Choroid plexus epithelial cell (primary cell): ENCODE measurements at places on chromosomes 6 and 20.

- DNase-seq: no peak
Measured at GRCh38 chr6:46472243-46472642, 19.0 kb downstream of the RCAN2 start.

- DNase-seq: no peak
Measured at GRCh38 chr6:38852215-38852614, 137.1 kb downstream of the DNAH8 start.

GRCh38 chr6:6218759-6219085, 101.7 kb downstream of the F13A1 start:
- DNase-seq: no peak

GRCh38 chr6:89657445-89658158, 19.1 kb upstream of the LYRM2 start:
- no peak for DNase-seq

DNA sequence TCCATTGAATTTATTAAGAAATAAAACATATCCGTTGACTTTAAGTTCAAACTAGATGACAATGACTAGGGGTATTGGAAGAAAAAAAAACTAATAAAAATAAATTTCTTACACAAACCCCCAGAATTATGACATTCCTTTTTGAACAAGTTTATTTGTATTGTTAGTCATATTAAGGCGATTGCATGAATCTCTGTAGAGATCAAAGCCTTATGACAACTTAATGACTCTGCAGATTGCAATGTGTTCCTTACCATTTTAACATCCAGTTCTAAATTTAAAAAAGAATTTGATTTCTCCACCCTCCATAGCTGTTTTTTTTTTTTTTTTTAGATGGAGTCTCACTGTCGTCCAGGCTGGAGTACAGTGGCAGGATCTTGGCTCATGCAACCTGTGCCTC, 189.8 kb upstream of the CEP162 start:
- DNase-seq: peak; percentile 83
